Pons (tissue), 1 donor: ENCODE measurements at places on chromosomes 16 and 17.

DNA sequence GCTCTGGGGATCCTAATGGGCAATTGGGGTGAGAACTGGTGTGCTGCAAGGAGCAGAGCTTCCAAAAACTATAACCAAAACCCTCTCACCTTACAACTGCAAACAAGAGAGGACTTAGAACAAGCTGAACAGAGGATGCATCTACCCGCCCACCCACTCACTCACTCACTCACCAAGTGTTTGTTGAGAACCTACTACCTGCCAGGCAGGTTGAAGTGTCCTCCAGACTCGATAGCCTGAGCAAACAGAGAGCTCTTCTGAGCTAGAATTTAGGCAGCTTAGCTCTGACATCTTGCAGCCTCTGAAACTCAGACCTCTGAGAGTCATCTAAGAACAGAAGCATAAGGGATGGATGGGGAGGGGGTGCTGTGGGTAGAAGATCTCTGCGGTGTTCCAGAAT lies 41.2 kb downstream of the CACNG3 start:
- no peak for DNase-seq

DNA sequence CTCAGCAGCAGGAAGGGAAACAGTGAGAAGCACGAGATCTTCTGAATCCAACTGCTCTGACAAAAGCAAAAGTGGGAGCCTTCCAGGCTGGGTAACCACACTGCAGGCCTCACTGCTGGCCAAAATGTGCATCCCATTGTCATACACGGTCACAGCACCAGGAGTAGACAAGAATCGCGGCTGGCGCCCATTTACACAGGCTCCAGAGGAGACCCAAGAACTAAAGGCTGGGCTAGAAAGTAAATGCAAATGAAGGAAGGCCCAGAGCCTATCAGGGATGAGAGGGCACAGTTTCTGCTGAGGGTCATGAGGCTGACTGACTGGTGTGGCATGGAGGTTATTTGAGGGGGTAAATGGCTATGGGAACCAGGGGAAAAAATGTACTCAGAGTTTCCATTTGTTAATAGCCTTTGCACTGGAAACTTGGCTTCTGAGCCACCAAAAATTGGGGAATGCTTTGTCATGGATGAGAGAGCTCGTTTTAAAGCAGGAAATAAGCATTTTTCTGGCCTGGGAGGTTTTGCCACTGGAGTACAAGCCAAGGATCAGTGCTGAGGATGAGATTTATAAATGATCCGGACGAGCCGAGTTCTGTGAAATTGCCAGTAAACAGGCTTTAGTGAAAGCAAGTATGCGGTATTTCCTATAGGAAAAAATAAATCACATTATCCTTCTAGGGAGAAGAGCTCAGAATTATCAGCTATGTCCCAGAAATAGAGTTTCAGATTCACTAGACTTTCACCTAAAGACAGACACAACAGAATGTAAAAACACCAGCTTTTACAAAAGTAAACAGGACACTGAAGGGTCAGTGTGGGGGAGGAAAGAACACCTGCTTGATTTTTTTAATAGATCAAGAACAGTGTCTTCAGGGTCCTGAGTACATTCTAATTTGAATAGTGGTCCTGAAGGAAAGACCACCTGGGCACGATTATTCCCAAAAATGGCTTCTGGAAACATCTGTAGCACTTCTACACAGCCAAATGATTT lies 66.9 kb upstream of the GSG1L start:
- DNase-seq, result no peak

DNA sequence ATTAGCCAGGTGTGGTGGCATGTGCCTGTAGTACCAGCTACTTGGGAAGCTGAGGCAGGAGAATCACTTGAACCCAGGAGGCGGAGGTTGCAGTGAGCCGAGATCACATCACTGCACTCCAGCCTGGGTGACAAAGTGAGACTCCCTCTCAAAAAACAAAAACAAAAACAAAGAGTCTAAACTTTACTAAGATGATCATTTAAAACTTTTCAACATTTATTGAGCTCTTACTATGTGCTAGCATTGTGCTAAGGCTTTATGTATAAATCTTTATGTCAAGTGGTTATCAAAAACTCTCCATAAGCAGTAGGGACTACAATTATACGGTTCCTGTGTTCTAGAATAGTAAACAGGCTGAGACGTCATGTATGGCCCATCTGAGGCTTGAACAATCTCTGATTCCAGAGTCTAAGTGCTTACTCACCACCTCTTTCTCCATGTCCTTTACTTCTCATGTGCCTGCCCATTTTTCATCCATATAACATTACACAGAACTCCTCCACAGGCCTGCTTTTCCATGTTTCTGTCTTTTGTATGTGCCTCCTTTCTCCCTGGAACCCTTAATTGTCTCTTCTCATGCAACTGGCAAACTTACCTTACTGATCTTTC lies 66.7 kb downstream of the NUP88 start:
- no peak for DNase-seq

DNA sequence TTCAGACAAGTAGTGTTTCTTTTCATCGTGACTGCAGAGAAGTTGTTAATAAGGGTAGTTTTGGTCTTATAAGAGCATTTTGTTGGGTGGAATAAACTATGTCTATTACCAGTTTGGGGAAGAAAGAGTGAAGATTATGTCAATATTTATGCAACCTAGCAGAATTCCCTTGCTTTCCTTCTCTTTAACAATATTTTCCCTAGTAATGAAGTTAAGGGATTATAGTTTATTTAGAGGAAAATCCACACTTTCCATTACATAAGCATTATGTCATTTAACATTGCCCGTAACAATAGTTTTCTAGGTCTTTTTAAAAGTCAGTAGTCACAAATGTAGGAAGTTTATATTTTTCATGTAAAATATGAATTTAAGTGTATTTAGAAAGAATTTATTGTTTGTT lies 2.5 kb upstream of the MAF start:
- no peak for DNase-seq

GRCh38 chr17:49779739-49780231 lies 8.7 kb upstream of the KAT7 start:
- peak; percentile 63 for DNase-seq

DNA sequence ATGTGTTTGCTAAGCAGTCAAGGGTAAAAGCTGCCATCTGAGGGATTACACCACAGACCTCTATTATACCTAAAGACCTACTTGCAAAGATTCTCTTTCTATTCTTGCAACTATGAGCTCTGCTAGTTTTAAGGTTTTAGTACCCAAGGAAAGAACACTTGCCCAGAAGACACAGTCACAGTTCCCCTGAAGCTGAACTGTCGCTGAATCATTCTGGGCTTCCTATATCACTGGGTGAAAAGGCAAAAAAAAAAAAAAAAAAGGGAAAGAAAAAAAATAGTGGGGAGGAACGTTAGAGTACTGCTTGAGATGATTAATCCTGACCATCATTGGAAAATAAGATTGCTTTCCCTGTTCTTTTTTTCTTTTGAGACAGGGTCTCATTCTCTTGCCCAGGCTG lies 37.9 kb downstream of the LYRM1 start:
- DNase-seq, result no peak

- DNase-seq, result no peak
Observed at GRCh38 chr17:74604761-74605160, 12.7 kb upstream of the CD300LD start.

DNA sequence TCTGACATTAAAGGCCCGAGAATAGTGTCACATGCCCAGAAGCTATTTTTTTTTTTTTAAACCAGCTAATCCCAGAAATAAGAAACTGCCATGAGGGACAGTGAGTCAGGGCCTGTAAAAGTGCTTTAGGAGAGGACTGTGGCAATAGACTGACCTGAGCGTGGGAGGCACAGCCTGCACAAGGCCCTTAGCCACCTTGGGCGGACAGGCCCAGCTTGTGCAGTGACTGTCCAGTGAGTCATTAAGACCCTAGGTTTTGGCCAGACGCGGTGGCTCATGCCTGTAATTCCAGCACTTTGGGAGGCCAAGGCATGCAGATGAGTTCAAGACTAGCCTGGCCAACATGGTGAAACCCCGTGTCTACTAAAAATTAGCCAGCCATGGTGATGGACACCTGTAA lies 343.0 kb upstream of the ZFHX3 start:
- no peak for DNase-seq

DNA sequence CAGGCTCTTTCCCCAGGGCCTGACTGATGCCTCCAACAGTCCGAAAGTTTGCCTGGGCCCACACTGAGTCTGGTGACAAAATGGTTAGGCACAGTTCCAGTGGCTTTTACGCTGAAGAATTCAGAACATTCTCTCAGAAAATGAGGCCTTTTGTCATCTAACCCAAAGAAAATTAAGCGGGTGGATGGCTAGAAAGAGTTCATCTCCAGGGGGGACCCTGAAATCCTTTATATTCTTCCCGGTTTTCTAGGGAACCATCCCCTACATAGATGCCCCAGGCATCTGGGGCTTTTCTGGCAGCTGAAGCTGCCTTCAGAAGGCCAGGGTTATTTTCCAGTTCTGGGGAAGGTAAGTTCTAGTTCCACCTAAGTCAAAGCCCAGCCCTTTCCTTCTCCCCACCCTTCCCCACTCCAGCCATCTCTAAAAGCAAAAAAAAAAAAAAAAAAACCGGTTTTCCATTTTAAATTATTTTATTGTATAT lies 2.2 kb downstream of the RASD1 start:
- peak; percentile 28 for DNase-seq

DNA sequence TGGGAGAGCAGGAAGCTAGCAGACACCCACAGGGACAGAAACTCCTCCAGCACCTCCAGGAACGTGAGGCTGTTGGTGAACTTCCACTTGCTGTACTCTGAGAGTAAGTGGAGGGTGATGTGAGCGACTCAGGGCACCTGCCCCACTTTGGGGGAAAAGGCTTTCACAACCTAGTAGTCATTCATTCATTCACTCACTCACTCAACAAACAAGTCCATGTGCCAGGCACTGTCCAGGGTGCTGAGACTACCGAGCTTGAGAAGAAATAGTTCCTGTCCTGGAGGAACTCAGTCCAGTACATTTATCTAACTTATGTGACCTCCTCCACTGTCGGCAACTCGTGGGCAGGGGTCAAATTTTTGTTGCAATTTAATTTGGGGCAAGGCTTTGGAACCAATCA lies 26.6 kb downstream of the LGALS9 start:
- no peak for DNase-seq

GRCh38 chr16:81729451-81729850 lies 49.6 kb upstream of the PLCG2 start:
- DNase-seq, result no peak
